NCI-H1092 (cell line): ENCODE measurements at places on chromosomes 5 and 9.
A peak's percentile ranks its signal among the peaks of the same experiment; 100 is the strongest.

DNA sequence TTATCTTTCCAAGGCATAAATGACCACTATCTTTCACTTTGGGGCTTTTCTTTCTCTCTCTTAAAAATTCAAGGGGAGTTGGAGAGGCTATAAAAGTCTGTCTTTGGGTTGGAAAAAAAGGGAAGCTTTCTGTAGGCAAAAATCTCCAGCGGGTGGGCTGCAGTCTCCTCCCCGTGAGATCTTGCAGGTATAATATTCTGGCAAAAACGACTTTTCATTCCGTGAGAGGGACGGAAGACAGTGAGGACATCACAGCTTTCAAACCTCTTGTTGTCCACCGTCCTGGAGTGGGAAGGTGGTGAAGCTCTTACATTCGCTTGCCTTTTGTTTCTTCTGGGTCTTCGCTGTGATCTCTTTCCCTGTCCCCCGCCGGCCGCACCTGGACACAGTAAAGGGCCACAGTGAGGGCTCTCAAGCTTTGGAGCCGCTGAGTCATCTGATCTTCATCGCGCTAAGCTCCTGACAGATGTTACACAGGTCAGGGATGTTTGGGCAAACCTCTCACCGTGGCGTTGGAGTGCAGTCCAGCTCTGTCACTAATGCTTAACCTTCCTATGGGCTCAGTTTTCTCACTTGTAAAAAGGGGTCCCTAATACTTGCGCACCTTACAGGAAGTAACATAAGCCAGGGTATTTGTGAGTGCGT, 61.9 kb upstream of the MEGF10 start:
- no peak for DNase-seq

DNA sequence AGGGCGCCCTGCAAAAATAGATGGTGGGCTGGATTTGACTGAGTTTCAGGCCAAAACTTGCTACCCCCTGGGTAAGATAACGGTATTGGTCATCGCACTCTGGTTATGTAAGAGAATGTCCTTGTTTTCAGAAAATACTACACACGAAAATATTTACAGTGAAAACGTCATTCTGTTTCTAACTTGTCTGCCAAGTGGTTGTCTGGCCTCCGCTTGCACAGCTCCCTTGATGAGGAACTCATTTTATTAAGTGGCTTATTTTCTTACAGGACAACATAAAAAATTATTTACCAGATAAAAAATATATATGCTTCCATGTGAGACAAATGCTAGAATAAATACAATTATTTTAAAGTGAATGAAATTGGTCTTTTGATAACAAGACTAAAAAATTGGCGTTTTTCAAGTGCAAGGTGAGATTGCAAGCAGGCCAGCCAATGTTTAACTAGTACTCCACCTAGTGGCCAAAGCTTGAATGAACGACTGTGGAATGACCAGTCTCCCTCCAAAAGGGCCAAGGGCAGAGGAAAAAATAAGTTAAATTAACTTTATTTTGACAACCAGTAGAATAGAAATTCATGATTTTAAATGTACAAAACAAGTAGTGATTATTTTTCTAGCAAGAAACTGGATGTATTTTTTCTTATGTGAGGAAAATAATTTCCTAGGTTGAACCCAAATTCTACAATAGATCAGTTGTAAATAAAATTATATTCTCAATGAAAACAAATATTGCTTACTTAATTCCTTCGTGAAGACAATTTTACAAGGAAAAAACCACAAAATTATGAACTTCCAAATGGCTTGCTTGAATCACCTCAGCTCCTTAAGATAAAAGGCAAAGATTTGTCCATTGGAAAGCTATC, 93.2 kb downstream of the ZFAND5 start:
- peak; percentile 53 for DNase-seq

DNA sequence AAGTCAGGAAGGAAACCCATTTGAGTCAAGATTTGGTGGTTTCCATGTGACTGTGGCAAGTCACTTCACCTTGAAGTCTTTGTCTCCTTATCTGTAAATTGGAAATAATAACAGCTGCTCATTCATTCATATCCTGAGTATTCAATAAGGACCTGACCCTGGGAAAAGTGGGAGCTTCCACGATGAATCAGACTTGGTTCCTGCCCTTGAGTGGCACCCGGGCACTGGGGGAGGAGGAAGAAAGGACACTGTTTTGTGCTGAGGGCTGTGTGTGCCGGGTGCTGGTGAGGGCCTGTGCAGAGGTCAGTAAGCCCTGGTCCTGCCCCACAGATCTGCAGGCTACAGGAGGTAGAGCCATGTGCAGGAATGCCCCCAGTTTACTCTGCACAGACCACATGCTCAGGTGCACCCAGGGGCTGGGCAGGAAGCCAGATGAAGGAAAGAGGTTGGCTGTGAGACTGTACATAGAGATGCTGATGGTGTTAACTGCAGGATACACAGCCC, 6.8 kb downstream of the NDST1 start:
- no peak for DNase-seq

DNA sequence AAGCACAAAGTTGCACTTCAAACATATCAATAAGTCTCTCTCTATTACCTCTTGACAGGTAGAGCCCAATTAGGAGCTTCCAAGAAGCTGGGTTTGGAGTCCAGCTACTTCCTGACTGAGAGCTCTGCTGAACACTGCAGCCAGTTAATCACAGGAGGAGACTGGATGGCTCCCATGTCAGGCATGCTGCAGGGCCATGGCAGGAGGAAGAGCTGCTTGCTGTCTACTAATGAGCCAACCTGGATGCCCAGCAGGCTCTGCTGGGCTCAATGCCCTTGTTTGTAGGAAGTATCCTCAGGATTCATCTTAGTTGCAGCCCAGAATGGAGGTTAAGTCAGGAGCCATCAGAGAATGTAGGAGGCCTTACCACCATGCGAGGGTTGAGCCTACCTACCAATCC, 91.9 kb downstream of the TMEM215 start:
- DNase-seq = no peak
